ENCODE measurements at places on chromosomes 16 and 17.

GRCh38 chr16:58022601-58023371 is 2.8 kb upstream of the MMP15 start:
- peak; percentile 71 for DNase-seq

GRCh38 chr16:10957771-10958482 is 13.6 kb downstream of the CLEC16A start:
- peak; percentile 33 for DNase-seq

GRCh38 chr17:42526031-42526444 is 10.0 kb upstream of the NAGLU start:
- DNase-seq = no peak

- DNase-seq = peak; percentile 82
These were observed 172.4 kb downstream of the PMP22 start for GRCh38 chr17:15092762-15093161.

GRCh38 chr16:85382717-85383118 is 230.4 kb upstream of the GSE1 start:
- no peak for DNase-seq

GRCh38 chr17:77422104-77422747 is 281.5 kb downstream of the SEC14L1 start:
- peak; percentile 76 for DNase-seq

GRCh38 chr16:49832177-49832576 is 23.7 kb downstream of the ZNF423 start:
- no peak for DNase-seq

GRCh38 chr16:11329071-11329491 is 16.2 kb upstream of the RMI2 start:
- no peak for DNase-seq

DNA sequence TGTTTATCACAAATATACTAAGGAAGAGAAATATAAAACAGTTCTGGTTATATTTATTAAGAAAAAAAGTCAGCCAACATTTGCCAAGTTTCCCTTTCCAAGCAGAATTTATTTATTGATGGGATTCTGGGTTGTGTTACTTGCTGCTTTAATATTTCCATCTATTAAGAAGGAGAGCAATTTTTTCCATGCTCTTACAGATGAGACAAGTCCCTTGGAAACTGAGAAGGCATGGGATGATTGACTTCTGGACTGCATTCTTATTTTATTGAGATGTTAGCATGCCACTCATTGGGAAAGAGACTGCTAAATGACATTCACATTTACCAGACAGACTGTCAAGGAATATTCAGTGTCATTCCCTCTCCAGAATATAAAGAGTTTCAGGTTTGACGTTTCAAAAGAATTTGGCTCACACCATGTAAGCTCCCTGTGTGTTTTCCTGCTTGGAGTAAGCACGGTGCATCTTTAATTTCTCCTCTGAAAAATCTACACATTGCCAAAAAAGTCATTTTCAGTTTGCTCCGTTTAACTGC is 1565.2 kb upstream of the GOT2 start:
- DNase-seq = no peak

DNA sequence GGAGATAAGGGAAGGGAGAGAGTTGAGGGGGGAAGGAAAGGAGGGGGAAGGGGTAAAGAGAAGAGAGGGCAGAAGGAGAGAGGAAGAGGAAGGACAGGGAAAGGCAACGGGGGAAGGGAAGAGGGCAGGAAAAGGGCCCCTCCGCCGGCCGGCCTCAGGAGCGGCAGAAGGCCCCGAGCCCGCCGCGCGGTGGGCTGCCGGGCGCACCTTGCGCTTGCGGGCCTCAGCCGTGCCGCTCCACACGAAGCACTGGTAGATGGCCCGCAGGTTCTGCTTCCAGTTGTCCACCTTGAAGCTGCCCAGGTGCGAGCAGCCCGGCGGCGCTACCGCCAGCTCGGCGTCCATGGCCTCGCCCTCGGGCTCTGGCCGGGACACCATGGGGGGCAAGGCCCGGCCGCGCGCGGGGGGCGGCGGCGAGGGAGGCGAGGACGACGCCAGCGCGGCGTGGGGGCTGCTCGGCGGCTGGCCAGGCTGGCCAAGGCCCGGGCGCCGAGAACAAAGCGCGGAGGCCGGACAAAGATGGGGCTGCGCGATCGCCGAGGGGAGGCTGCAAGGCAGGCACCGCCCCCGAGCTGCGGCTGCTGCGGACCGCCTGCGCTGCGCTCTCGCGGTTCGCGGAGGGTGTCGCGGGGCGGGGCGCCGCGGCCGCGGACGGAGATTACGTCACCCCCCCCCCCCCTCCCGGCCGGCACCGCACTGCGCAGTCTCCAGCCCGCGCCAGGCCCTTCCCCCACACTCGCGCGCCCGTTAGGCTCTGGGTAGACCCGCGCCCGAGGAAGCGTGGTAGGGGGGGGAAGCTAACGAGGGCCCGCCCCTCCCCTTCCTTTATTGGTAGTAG is at the start of gene USP22:
Gene USP22, minus strand, starts transcription at position 554 of the 838 bp plus-strand sequence. Its CDS starts 176 bp downstream, at position 378.
- no peak for DNase-seq

DNA sequence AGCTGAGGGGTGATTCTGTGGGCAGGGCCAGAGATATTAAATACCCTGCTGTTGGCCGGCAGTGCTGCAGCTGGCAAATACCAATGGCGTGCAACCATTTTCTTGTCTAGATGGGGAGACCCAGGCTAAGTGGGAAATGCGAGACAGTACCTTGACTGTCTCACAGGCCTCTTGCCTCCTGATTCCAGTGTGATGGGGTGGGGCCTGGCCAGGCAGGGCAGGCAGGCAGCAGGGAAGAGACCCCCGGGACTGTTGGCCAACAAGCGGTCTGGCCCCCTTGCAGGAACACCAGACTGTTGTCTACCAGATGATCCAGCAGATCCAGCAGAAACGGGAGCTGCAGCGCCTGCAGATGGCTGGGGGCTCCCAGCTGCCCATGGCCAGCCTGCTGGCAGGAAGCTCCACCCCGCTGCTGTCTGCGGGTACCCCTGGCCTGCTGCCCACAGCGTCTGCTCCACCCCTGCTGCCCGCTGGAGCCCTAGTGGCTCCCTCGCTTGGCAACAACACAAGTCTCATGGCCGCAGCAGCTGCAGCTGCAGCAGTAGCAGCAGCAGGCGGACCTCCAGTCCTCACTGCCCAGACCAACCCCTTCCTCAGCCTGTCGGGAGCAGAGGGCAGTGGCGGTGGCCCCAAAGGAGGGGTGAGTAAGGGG is 5.7 kb upstream of the CISD3 start:
- DNase-seq = no peak

- DNase-seq = peak; percentile 5
These were observed 116.6 kb downstream of the ZNF18 start for GRCh38 chr17:11880714-11881113.

- DNase-seq = peak; percentile 55
These were observed 142.0 kb downstream of the CPPED1 start for GRCh38 chr16:12661656-12662172.

GRCh38 chr17:81514739-81515529 is 2.3 kb upstream of the ACTG1 start:
- DNase-seq = peak; percentile 67

- DNase-seq = peak; percentile 55
These were observed 26.3 kb downstream of the GINS3 start for GRCh38 chr16:58418601-58419000.

- no peak for DNase-seq
These were observed 58.6 kb upstream of the ZFHX3 start for GRCh38 chr16:73106329-73107034.

- no peak for DNase-seq
These were observed 119.2 kb downstream of the PITPNC1 start for GRCh38 chr17:67496286-67496685.

DNA sequence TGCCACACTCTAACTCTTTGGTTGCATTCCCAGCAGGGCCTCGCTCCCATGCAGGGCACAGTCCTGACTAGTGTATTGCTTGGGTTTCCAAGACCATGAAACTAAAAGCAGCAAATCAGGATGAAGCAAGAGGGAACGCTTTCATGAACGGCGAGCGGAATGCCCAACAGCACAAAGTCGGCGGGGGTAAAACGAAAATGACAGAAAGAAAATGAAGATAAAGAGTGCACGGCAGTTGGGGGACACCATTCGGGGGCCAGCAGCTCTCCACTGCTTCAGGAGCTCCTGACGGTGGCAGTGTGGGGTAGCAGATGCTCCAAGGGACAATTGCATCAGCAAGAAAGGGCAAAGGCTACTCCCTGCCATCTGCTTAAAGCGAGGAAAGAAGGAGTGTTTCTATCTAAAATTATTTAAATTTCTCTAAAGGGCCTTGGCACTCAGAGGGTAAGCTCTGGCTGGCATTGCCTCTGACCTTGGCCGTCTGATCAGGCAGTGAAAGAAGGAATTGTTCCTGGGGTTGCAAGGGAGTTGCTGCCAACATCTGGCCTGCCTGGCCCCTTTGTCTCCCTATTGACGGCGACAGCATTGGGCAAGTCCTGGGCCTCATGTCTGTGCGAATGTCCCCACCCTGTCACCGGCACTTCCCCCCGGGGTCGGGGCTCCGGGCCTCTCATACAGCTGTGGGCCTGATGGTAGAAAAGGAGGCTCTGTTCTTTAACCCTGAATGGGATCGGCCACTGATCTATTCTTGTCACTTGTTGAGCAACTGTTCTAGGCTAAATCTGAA is 138.2 kb downstream of the CMIP start:
- peak; percentile 16 for DNase-seq

GRCh38 chr17:14737984-14738651 is 437.2 kb downstream of the HS3ST3B1 start:
- peak; percentile 100 for DNase-seq

- no peak for DNase-seq
These were observed 2.2 kb upstream of the ATXN1L start for GRCh38 chr16:71843572-71843971.

DNA sequence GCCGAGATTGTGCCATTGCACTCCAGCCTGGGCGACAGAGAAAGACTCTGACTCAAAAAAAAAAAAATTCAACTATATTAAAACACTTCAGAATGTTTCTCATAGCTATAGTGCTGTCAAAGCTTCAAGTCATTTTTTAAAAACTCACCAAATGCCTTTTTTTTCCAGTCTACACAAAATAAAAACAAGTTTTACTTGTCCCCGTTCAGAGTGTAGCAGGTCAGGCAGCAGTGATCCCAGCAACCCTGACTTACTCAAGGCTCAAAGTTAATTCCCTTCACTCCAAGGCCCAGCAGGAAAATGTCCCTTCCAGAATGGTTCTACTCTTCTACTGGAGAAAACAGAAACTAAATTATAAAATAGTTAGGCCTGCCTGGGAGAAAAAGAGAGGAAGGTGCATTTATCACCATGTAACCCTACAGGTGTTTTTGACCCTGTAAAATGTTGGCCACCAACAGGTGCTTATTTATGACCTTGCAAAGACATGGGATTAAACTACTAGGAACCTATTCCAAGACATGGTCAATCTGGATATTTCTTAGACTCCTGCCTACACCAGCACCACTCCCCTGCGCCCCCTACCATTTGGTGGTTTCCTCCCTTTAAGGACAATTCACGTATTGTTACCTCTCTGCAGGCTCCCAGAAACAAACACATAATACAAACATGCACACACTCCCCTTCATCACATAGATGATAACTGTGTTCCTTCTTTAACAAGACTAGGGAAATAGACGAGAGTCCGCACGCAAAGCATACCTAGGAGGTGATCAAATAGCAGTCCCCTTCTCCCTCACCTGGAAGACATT is 5.4 kb downstream of the AMFR start:
- no peak for DNase-seq

GRCh38 chr17:58513965-58514769 is at the start of gene MTMR4:
Gene MTMR4, minus strand, starts transcription at chr17:58514638. Its CDS starts 231 bp downstream, at chr17:58514407.
- DNase-seq = peak; percentile 85

DNA sequence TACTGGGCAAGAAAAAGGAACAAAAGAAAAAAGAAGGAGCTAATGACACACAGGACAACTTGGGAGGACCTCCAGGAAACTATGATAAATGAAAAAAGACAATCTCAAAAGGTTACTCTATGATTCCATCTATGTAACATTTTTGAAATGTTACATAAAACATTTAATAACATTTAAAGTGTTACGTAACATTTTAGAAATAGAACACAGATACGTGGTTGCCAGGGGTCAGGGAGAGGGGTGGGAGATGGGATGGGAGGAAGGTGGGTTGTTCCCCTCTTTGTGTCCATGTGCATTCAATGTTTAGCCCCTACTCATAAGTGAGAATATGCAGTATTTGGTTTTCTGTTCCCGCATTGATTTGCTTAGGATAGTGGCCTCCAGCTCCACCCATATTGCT is 116.6 kb downstream of the C16orf95 start:
- DNase-seq = no peak

- DNase-seq = peak; percentile 51
These were observed 3.8 kb downstream of the ERCC4 start for GRCh38 chr16:13923703-13924298.

- DNase-seq = peak; percentile 56
These were observed 10.7 kb upstream of the ZNF19 start for GRCh38 chr16:71499775-71500364.

- DNase-seq = no peak
These were observed 261.0 kb downstream of the SOX9 start for GRCh38 chr17:72381597-72382397.

DNA sequence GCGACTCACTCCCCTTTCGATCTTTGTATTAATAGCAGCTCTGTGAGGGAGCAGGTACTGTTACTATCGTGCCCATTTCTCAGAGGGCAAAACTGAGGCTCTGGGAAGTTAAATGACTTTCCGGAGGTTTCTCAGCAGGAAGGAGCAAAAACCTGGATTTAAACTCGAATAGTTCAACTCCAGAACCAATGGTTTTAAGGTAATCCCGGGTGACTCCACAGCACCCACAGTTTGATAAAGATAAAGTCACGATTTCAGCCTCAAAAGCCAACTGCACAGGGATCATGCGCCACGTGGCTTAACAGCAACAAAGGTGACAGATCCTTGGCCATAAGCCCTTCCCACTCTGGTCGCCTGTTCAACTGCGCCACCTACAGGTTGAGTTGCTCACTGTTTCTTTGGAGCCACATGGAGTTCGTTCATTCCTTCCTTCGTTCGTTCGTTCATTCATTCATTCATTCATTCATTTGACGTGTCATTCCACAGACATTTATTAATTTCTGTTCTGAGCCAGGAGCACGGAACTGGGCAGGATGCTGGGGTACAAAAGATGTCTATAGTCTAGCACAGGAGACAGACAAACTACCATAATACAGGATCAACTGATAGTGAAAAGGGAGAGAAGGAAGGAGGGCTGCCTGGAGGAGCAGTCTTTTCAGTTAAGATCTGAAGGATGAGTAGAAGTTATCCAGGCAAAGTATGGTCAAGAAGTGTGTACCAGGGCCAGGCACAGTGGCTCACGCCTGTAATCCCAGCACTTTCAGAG is 134.8 kb downstream of the HS3ST2 start:
- DNase-seq = peak; percentile 85

DNA sequence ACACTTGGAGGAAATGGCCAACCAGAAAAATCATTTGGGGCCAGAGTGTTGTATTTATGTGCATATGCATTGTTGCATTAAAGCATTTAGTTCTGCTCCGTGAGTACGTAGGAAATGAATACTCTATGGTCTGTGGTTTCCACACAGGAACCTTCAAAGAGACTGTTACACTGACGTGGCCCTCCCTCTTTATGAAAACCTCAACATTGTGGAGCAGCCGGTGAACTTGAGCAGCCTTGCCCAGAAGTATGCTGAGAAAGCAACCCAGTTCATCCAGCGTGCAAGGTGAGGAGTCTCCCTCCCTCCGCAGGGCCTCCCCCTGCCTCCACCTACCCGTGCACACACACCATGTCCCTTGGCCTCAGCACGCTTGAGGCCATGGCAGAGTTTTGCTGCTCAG is 65.2 kb downstream of the ARSG start:
- no peak for DNase-seq

- DNase-seq = peak; percentile 11
These were observed 2.7 kb upstream of the SPPL2C start for GRCh38 chr17:45841883-45842525.

GRCh38 chr16:11139326-11140097 is 116.5 kb downstream of the SOCS1 start:
- DNase-seq = peak; percentile 50
